Fibroblast of gingiva (primary cell): ENCODE measurements at places on chromosomes 2 and 18.

DNA sequence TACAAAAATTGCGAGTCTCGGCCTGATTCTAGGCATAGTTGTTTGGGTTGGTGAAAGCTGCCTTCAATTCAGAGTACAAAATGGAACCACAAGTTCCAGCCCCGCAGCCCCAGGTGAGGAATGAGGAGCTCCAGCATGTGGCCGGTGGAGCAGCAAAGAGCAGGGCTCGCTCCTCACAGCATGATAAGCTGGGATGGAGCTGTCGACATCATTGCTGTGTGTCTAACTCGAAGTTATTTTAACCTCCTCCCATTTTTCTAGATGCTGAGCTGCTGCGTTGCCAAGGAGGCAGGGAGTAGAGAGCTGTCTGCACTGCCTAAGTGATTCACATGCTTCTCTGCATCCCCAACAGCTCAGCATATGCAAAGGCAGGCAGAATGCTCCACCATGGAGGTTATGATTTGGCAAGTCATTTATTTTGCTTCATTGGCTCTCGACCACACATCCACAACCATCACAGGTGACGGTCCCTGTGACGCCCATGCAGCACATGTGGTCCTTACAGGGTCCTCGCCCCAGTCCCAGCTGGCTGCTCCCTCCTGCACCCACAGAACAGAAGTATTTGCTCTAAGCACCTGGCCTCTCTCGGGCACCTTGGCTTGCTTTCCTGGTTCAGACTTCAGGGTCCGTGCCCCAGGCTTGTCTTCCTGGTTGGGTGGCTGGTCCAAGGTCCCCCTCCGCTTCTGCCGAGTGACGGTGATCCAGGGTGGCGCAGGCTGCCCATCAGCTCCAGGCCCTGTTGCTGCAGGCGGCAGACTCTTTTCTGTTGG, 66.0 kb upstream of the MGAT4A start:
- no peak for DNase-seq

DNA sequence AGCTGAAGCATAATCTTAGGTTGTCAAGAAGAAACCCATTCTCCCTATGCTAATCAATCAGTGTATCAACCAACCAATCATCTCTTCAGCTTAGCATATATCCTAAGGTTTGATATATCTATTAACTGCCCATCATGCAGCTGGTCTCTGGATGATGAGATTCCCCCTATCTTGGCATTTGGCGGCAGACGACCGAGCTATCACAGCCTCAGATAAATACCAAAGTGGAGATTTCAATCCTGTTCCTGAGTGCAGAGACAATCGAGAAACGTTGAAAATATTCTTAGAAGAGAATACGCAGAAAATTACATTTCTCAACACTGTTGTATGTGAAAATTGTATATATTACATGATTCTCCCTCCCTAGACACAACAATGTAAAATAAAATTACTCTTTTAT, 259.0 kb upstream of the SIX3 start:
- DNase-seq, result no peak

- DNase-seq, result no peak
Observed at GRCh38 chr2:239516954-239517305, 116.1 kb upstream of the HDAC4 start.

DNA sequence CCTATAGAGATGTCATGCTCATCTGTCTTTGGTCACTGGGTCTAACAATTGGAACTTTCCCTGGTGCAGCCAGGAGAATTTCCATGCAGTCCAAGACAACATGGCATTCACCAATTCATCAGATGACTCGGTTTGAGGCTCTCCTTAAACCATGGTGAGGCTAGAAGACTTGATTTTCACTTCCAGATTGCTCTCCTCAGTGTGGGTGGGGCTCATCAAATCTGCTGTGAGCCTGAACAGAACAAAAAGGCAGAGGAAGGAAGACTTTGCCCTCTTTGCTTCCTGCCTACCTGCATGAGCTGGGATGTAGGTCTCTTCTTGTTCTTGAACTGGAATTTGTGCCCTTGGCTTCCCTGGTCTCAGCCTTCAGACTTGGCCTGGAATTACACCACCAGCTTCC, 203.4 kb upstream of the TRIB2 start:
- DNase-seq, result no peak

DNA sequence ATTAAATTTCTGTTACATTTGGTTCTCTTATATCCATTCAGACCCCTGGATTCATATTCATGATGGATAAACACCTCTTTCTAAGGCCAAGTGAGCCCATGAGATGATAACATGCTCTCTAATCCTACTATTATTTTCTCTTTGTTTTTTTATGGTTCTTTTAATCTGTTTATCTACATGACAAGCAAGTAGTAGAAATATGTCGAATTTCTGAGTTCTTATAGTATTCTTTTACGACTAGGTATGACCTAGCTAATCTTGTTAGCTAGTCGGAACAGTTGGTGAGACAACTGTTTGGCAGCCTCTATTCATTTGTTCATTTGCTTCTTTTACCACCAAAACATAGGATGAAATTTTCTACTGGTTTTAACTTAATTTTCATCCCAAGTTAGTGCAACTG, 98.1 kb upstream of the SCG2 start:
- no peak for DNase-seq

DNA sequence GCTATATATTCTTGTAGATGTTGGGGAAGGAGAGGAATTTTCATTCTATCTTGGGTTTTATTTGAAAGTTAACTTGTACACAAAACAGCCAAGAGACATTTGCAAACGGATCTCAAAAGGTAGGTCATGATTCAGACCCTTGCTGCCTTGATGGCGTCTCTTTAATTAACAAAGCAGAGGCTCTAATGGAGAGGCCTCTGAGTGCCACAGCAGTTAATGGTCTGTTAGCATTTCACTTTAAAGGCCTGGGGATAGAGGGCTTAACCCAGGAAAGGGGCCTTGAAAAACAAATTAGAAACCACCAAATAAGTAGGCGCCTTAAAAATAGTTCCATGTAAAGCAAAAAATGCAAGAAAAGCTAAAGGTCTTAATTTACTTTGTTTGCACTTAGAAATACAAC, 836.9 kb upstream of the CELF4 start:
- DNase-seq, result no peak

GRCh38 chr2:141458351-141458750, 672.5 kb downstream of the LRP1B start:
- no peak for DNase-seq

DNA sequence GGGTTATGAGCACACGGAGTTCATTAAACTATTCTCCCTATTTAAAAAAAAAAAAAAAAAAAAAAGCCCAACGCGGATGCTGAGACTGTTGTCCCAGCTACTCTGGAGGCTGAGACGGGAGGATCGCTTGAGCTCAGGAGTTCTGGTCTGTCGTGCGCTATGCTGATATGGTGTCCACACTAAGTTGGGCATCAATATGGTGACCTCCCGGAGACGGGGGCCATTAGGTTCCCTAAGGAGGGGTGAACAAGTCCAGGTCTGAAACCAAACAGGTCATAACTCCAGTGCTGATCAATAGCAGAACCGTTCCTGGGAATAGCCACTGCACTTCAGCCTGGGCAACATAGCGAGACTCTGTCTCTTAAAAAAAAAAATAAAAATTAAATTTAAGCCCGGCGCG, 12.9 kb upstream of the ANKRD53 start:
- DNase-seq, result no peak

GRCh38 chr18:36531636-36532035, 234.1 kb downstream of the FHOD3 start:
- no peak for DNase-seq

- DNase-seq, result no peak
Observed at GRCh38 chr2:95734976-95735890, 143.4 kb downstream of the TRIM43 start.

- peak; percentile 24 for DNase-seq
Observed at GRCh38 chr2:45724335-45724734, 72.9 kb downstream of the PRKCE start.

- DNase-seq, result no peak
Observed at GRCh38 chr2:42113452-42113851, 55.7 kb upstream of the EML4 start.

- DNase-seq, result peak; percentile 62
Observed at GRCh38 chr2:151040039-151040438, 221.6 kb downstream of the RBM43 start.

DNA sequence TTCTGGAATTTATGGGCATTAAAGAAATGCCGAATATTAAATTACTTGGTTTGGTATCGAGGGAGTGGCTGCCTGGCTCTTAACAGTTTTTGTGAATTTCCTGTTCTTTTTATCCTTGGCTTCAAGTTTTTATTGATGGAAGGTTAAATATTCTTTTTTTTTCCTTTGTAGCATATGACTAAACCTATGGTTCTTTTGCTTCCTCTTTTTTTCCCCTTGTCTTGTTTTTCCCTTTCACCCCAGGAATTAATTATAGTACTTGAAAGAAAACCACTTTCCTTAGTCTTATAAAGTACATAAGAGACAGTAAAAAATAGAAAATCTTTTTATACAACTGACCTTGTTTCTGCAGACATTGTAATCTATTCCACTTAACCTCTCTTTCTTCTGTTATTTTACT, 42.4 kb downstream of the MGAT5 start:
- no peak for DNase-seq

DNA sequence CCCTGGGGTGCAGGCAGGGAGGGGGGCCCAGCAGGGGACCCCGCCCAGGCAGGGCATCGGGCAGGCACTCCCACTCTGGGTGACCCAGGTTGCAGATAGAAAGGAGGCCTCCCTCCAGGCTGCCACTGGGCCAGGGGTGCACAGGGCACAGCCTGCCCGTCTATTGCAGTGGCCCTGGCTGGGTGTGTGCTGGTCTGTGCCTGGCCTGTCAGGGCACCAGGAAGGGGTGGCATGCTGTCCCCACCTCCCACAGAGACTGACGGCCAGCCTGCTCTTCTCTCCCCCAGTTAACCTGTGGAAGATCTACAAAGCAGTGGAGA, 12.9 kb downstream of the ARID5A start:
- no peak for DNase-seq

GRCh38 chr18:31246460-31246859, 71.5 kb upstream of the DSG1 start:
- no peak for DNase-seq

DNA sequence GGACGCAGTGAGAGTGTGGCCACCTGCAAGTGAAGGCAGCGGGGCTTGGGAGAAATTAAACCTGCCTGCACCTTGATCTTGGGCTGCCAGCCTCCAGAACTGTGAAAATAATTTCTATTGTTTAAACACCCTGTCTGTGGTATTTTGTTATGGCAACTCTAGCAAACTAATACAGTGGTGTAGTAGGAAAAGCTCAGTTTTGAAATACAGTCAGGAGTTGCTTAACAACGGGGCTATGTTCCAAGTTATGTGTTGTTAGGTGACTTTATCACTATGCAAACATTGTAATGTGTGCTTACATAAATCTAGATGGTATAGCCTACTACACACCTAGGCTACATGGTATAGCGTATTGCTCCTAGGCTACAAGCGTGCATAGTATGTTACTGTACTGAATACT, 93.4 kb upstream of the FN1 start:
- peak; percentile 75 for DNase-seq

DNA sequence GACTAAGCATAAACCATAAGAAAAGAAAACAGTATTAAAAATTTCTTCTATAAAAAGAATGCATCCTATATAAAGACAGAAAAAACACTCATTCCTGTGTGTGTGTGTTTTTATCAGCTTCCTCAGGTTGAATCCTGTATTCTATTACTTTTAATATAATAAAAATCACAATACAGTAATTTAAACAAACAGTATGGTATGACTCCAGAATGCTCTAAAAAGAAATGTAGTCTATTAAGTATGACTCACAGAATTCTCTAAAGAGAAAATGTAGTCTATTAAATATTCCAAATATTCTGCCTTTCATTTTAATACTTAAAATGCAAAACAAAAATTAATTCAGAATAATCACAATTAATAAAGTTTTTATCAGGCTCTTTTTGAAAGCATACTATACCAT, 19.8 kb downstream of the CCDC88A start:
- DNase-seq, result no peak

DNA sequence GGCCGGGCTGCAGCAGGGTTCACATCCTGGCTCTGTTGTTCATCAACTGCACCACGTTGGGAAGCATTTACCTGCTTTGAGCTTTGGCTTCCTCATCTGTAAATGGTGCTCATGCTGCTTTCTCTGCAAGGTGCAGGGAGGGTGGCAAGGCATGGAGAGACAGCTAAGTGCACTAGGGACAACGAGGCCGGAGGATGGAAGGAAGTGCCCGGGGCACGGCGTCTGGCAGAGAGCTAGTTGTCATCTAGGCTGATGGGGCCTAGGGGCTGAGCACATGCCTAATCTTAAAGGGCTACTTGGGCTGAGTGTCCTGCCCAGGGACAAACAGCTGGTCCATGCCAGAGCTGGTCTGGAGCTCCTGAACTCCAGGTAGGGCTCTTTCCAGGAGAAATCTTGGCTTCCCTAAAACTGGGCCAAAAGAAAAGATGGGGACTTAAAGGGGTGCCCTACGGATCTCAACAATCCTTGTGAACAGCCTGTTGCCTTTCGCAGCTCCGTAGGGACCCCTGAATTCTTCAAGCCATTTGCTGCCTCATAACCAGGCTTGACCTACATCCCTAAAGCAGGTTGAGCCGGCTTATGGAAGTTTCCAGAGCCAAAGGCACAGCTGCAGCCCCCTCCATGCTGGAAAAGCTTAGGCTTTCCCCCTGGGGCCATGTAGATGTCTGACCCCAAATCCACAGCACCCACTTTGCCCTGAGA, 130.8 kb downstream of the SMAD7 start:
- DNase-seq, result no peak

- no peak for DNase-seq
Observed at GRCh38 chr2:218743068-218743467, 32.4 kb downstream of the TTLL4 start.

DNA sequence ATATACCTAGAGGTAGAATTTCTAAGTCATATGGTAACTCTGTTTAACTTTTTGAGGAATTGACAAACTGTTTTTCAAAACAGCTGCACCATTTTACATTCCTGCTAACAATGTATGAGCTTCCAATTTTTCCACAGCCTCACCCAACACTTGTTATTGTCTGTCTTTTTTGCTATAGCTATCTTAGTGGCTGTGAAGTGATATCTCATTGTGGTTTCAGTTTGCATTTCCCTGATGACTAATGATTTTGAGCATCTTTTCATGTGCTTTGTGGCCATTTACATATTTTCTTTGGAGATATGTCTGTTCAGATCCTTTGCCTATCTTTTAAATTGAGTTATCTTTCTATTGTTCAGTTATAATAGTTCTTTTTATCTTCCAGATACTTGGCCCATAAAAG, 273.8 kb downstream of the AGPS start:
- no peak for DNase-seq

DNA sequence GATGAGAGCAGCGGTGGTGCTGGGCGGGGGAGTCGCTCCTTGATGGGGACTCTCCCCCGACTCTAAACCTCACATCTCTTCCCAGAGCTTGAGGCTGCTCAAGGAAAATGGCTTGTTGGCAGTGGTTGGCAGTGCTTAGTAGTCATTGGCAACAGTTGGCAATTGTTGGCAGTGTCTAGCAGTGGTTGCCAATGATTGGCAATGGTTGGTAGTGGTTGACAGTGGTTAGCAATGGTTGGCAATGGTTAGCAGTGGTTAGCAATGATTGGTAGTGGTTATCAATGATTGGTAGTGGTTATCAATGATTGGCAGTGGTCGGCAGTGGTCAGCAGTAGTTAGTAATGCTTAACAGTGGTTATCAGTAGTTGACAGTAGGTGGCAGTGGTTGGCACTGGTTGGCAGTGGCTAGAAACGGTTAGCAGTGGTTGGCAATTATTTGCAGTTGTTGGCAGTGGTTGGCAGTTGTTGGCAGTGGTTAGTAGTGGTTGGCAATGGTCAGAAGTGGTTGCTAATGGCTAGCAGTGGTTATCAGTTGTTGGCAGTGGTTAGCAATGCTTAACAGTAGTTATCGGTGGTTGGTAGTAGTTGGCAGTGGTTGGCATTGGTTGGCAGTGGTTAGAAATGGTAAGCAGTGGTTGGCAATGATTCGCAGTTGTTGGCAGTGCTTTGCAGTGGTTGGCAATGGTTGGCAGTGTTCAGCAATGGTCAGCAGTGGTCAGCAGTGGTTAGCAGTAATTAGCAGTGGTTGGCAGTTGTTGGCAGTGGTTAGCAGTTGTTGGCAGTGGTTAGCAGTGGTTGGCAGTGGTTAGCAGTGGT, 85.4 kb upstream of the OTOS start:
- no peak for DNase-seq
